Stimulated activated CD8-positive, alpha-beta memory T cell treated with anti-CD3 and anti-CD28 coated beads, Interleukin-4, amount 100 ng/mL, for 1 hour (primary cell): ENCODE measurements at places on chromosomes 5 and 9.

GRCh38 chr9:86396412-86396811, 42.2 kb upstream of the TUT7 start:
- DNase-seq = no peak

DNA sequence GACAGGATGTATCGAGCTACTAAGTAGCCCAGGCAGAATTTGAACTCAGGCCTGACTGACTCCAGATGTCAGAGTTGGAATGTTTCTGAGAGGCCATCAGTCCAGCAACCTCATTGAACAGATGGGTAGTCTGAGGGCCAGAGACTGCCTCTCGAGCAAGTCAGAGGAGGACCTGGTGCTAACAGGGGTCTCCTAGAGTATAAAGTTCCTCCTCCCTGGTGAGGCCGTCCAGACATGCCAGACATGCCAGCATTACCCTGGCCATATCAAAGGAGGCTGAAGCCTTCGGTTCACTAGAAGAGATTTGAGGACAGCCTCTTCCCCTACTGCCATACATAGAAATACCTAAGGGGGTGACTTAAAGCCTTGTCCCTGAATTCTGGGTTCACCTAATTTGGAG, 81.2 kb downstream of the ZNF618 start:
- no peak for DNase-seq

GRCh38 chr5:154562244-154562880, 84.3 kb upstream of the HAND1 start:
- no peak for DNase-seq

- no peak for DNase-seq
Measured at GRCh38 chr9:3920604-3921582, 379.0 kb downstream of the GLIS3 start.

GRCh38 chr9:14939378-14939777, 29.1 kb upstream of the FREM1 start:
- no peak for DNase-seq

- no peak for DNase-seq
Measured at GRCh38 chr5:130708754-130709153, 456.3 kb downstream of the HINT1 start.

GRCh38 chr9:135294836-135295235, 184.7 kb upstream of the PPP1R26 start:
- no peak for DNase-seq

- DNase-seq = no peak
Measured at GRCh38 chr9:31740705-31741104, 643.7 kb upstream of the ACO1 start.

DNA sequence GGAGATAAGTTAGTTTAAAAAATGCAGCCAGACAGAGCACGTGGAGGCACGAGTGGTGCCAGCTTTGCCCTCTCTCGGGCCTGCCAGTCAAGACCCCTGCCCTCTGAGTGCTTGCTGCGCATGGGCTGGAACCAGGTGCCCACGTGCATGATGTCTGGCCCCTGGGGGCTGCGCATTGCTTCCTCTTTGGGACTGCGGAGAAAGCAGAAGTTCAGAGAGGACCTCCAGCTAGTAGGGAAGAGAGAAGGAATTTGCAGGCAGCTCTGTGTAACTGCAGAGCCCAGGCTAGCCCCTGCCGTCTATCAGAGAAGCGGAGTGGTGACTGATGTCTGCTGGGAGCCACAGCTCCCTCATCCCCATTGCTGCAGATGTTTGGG, 9.7 kb upstream of the RNU6ATAC start:
- DNase-seq = no peak

DNA sequence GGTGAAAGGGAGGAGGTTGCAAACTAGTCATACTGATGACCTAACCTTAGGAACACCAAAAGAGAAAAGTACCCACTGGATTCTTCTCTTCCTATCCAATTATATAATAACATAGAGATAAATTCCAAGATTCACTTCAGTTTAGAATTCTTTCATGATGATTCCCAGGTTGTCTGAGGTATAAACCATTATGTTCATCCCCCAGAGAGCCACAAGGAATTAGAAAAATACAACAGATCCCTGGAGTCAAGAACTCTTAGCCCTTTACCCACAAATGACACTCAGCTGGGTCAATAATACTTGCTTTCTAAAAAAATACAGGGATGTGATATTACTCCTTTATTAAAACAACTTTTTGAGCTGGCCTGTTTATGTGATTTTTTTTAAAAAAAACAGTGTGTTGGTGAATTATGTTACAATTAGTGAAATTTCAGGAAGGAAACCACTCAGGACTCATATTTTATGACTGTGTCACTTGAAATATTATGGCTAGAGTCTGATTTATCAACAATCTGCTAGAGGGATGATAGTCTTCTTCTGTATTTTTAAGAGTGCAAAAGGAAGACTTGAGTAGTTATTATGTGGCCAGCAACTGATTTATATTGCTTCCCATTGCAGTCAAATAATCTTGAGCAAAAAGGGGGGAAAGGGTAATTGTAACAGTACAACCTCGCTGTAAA, 338.2 kb downstream of the NFIB start:
- DNase-seq = no peak

- no peak for DNase-seq
Measured at GRCh38 chr9:114911167-114911821, 19.1 kb downstream of the TNFSF8 start.

DNA sequence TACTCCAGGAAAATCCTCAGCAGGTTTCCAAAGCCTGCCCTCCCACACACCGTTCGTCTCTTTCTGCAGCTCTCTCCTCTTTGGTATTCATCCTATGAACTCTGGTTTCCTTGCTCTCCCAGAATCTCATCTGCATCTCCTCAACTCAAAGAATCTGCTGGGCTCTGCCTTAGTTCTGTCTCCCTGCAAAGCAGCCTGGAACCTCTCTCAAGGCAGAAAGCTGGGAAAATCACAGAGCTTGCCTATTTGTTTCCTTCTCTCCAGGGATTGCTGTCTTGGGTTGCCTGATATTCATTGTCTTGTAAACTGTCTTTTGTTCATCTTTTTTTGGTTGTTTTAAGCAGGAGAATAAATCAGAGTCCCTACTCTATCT, 5.3 kb upstream of the ERAP2 start:
- DNase-seq = no peak

DNA sequence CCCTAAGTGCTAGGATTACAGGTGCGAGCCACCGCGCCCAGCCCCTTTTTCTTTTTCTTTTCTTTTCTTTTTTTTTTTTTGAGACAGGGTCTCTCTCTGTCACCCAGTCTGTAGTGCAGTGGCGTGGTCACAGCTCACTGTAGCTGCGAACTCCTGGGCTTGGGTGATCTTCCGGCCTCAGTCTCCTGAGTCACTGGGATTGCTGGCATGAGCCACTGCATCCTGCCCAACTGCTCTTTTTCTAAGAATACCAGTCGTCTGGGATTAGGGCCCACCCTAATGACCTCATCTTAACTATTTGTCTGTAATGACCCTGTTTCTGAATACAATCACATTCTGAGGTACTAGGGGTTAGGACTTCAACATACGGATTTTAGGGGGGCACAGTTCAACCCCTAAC, 34.1 kb upstream of the NANS start:
- no peak for DNase-seq

DNA sequence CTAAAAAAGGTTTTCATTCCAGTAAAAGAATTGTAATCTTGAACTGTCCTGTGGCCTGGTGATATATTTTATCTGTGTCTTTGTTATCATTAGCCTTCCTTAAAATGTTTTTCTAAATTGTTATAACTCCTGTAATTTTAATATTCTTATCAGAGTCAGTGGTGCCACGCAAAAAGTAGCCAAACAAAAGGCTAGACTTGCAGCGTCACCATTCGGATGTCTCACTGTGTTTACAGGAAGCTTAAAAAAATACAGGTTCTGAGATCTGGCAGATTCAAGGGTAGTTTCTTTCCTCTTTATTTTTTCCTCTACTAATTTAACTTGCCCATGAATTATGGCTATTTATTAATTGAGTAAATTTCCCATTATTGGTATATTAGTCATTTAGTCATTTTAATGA, 362.3 kb downstream of the MAT2B start:
- no peak for DNase-seq

GRCh38 chr9:112860451-112860850, 30.2 kb downstream of the SLC46A2 start:
- no peak for DNase-seq
